ENCODE measurements at places on chromosomes 5 and 9.

DNA sequence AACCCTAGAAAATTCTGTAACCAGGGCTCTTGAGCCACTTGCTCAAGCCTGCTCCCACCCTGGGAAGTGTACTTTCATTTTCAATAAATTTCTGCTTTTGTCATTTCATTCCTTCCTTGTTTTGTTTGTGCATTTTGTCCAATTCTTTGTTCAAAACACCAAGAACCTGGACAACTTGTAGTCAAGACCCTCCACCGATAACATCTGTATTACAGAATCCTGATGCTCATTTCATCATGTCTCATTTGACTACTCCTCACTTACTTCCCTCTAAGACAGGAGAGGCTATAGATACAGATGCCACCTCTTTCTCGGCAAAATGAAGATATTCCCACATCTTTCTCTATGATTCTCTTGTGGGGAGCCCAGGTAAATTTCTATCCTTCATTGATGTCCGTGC lies 183.5 kb downstream of the TMEM232 start:
- no peaks in the 10 kb centered on the region for H3K27me3 ChIP-seq
- no peak overlapping the region for H3K4me3 ChIP-seq

GRCh38 chr5:140295414-140295813 lies 7.5 kb downstream of the PFDN1 start:
- DNase-seq, result no peak
- no peaks in the 10 kb centered on the region for H3K27me3 ChIP-seq
- peak overlapping the region; percentile 56 for H3K4me3 ChIP-seq
- H3K4me1 ChIP-seq, result peaks cover 28% of the 10 kb centered on the region

GRCh38 chr5:124725040-124725434 lies 21.4 kb downstream of the ZNF608 start:
- no peak overlapping the region for H3K4me3 ChIP-seq
- no peak overlapping the region for H3K27ac ChIP-seq
- peaks cover 5% of the 10 kb centered on the region for H3K27me3 ChIP-seq

DNA sequence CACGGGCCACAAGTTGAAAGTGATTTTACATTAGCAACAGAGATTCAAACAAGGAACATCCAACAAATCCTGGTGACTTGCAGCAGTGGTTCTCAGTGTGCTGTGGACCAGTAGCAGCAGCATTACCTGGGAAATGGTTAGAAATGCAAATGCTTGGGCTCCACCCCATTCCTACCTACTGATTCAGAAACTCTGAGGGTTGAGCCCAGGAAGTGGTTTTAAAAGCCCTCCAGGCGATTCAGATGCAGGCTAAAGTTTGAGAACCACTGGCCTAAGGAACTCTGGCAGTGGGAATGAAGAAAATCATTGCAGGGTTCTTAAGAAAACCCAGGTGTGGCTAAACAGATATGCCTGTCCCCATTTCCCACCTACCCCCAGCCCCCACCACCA lies 398.8 kb downstream of the ENC1 start:
- peaks cover 16% of the 10 kb centered on the region for H3K4me1 ChIP-seq
- peak overlapping the region; percentile 9 for H3K4me3 ChIP-seq
- H3K27me3 ChIP-seq, result no peaks in the 10 kb centered on the region
- H3K27ac ChIP-seq, result peak overlapping the region; percentile 81

DNA sequence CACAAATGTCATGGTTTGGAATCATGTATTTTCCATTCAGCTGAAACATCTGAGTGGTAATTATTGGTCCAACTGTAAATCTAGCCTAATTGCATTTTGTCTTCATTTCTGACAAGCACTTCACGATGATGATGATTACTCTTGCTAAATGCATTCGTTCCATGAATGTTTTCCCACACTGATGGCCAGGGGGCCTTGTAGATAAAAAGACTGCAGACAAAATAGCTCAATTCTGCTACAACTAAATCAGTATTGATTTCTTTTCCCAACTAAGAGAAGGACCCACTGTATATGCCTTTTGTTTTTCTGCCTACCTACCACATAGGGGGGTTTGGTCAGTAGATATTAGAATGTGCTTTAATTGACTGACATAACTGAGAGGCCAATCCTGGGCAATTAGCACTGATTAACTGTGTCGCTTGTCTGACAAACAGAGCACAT lies 1351.3 kb upstream of the NUDT12 start:
- H3K4me1 ChIP-seq, result peaks cover 18% of the 10 kb centered on the region
- no peak overlapping the region for H3K27ac ChIP-seq
- no peak overlapping the region for H3K4me3 ChIP-seq
- no peak for DNase-seq
- no peaks in the 10 kb centered on the region for H3K36me3 ChIP-seq
- no peaks in the 10 kb centered on the region for H3K27me3 ChIP-seq

DNA sequence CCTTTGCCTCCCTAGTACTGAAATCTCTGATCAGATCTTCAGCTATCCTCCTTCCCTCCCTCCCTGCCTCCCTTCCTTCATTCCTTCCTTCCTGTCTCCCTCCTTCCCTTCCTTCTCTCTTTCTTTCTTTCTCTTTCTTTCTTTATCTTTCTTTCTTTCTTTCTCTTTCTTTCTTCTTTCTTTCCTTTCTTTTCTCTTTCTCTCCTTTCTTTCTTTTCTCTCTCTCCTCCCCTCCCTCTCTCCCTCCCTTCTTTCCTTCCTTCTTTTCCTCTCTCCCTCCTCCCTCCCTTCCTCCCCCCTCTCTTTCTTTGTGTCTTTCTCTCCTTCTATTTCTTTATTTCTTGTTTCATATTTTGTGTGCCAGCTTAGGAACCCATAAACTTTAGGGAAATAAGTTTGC lies 23.9 kb upstream of the ANKRD55 start:
- H3K27ac ChIP-seq, result no peak overlapping the region
- peaks cover 10% of the 10 kb centered on the region for H3K4me1 ChIP-seq

DNA sequence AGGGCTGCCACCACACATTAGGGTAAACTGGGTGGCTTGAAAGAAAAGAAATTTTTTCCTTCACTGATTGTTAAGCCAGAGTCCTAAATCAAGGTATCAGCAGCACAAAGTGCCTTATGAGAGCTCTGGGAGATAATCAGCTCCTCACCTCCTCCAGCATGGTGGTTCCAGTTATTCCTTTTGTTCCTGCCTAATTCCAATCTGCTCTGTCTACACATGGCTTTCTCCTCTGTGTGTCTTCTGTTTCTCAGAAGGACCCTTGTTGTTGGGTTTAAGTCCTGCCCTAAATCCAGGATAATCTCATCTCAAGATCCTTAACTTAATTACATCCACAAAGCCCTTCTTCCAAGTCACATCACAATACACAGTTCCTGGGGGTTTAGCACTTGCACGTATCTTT lies 1352.0 kb upstream of the CDH9 start:
- H3K27ac ChIP-seq, result no peak overlapping the region
- no peak for DNase-seq
- H3K27me3 ChIP-seq, result no peaks in the 10 kb centered on the region
- H3K36me3 ChIP-seq, result no peaks in the 10 kb centered on the region

DNA sequence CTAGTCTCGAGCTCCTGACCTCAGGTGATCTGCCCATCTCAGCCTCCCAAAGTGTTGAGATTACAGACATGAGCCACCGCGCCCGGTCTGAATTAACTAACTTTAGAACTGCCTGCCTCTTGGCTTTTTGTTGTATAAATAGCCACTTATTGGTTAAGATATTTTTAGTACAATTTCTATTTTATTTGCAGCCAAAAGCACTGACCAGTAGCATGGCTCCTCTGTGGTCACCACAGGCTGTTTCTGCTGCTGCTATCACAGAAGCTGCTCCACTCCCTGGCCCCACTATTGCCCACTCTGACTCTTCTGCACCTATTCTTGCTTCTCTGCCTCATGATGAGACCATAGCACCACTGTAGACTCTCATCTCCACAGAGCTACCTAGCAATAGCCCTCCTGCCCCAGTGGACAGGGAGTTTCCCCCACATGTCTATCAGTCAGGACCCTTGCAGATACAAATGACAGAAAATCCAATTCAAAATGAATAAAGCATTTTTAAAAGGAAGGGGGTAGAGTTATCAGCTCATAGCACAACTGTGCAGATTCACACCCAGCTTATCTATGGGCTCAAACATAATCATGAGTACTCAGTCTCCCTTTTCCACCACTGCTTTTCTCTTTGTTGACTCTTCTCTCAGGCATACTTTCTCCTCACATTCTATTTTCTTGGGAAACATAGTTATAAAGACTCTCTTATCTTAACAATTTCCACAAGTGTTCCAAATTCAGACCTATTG lies 151.8 kb upstream of the EPB41L4A start:
- no peak overlapping the region for H3K27ac ChIP-seq
- no peaks in the 10 kb centered on the region for H3K36me3 ChIP-seq
- no peaks in the 10 kb centered on the region for H3K27me3 ChIP-seq
- no peak overlapping the region for H3K4me3 ChIP-seq
- no peaks in the 10 kb centered on the region for H3K4me1 ChIP-seq
- DNase-seq, result no peak

DNA sequence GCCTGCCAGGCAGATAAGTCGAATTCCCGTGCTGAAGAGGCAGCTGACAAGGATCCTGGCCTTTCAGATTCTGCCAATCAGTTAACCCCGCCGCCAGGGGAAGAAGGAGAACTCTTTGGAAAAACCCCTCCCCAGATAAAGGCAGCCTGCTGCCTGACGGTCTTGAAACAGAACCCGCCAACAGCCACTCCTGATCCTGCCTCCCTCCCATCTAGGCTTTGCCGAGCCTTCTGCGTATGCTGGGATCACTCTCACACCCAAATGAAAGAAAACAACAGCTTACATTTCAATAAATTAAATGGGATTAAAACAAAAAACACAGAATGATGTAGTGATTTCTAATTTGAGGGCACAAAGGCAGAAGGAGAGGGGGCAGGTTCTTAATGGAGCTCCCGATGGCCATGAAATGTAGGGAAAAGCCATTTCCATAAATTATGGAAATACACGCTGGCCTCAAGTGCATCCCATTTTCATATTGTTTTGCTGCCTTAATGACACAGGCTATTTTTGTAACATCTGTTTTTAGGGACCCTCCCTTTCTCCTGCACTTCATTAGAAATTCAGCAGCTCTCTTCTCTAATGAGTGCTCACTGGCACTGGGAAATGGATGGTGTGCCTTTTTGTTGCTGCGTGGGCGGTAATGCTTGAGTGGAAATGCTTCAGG lies 319.1 kb downstream of the MED10 start:
- H3K36me3 ChIP-seq, result no peaks in the 10 kb centered on the region
- H3K27me3 ChIP-seq, result peaks cover 5% of the 10 kb centered on the region
- H3K4me1 ChIP-seq, result no peaks in the 10 kb centered on the region
- H3K4me3 ChIP-seq, result no peak overlapping the region
